ENCODE measurements at places on chromosomes 5 and 9. TPM values are rescaled to one million over a fixed set of nuclear protein-coding genes. Genes with fewer than 3 reads are reported as not detected.

The COL23A1 gene
- 10.1 TPM for polyA plus RNA-seq

The TRIM36 gene
- 2.5 TPM for polyA plus RNA-seq

The PCDHB16 gene
- polyA plus RNA-seq: 2.5 TPM

The SLC22A4 gene
- 4.0 TPM for polyA plus RNA-seq

GRCh38 chr9:71509054-71509453 lies 259.3 kb downstream of the CEMIP2 start:
- DNase-seq: no peak

GRCh38 chr5:6858419-6858818 lies 145.2 kb downstream of the TENT4A start:
- DNase-seq: no peak

DNA sequence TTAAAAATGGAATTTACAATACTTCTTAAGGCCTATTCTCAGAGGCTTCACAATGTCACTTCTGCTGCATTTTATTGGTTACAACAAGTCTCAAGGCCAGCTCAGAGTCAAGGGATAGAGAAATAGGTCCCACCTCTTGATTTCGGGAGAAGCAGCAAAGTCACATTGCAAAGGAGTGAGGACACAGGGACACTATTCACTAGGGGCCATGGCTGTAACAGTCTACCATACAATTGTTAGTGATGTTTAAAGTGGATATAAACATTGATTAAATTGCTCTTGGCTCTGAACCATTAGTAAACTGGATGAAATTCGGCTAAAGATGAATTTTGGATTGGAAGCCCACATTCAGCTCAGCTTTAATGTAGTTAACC lies 21.7 kb upstream of the CMBL start:
- DNase-seq: no peak

GRCh38 chr5:135206862-135207261 lies 172.8 kb upstream of the PITX1 start:
- no peak for DNase-seq

GRCh38 chr5:169652057-169652456 lies 15.0 kb downstream of the DOCK2 start:
- DNase-seq: no peak

DNA sequence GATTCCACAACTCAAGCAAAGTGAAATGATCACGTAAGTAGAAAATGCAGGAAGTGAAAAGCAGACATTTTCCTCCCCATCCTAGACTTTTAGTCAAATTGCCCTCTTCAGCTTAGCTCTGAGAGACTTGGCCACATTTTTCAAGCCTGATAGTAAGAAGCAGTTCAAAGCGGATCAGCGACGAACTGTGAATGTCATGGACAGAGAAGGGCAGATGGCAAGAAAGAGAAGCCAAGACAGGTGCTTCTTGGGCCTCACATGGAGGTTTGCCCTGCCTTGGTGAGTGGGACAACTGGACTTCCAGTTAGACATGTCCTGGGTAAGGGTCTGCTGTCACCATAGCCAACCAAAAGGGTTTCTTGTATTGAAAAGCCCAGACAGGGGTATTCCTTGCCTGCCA lies 291.5 kb downstream of the MED10 start:
- no peak for DNase-seq

DNA sequence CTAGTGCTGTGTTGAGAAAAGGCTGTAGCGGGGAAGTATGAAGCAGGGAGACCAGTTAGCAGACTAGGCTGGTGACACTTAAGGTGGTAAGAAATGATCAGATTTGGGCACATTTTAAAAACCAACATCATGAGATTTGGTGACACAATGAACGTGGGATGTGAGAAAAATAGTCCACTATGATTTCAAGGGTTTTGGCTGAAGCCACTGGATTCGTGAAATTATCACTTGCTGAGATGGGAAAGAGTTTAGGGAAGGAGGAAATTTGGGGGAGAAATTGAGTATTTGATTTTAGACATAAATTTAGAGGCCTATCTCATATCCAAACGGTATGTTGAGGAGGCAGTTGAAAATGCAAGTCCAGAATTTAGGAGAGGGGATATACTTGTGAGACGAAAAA lies 23.1 kb downstream of the SKP2 start:
- no peak for DNase-seq

GRCh38 chr5:15393146-15393545 lies 106.8 kb upstream of the FBXL7 start:
- DNase-seq: no peak

- no peak for DNase-seq
Measured at GRCh38 chr9:2726650-2727340, 9.5 kb downstream of the KCNV2 start.

DNA sequence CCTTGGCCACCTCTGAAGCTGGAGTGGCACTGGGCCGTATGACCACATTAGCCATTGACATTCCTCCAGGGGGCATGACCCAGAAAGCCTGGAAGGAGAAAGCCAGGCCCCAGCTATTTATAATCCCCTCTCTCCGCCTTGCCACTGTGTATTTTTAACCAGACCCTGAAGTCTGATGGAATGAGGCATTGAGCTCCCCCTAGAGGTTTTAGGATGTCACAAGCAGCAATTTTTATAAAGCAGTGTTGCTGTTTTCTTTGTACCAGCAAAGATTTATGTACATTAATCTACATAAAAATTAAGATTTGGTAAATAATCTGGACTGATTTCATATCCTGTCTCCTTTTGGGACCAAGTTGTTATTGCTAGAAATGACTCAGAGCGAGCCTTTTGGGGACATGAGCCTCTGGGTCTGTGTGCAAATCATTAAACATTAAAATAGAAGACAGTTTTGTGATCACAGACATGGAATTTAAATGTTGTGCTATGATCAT lies 127.1 kb downstream of the TRIO start:
- peak; percentile 43 for DNase-seq

GRCh38 chr5:150082889-150083288 lies 3.5 kb downstream of the CSF1R start:
- no peak for DNase-seq

- DNase-seq: no peak
Measured at GRCh38 chr5:10030219-10030831, 219.4 kb downstream of the ATPSCKMT start.

GRCh38 chr5:8843771-8844170 lies 702.1 kb downstream of the SEMA5A start:
- peak; percentile 53 for DNase-seq

DNA sequence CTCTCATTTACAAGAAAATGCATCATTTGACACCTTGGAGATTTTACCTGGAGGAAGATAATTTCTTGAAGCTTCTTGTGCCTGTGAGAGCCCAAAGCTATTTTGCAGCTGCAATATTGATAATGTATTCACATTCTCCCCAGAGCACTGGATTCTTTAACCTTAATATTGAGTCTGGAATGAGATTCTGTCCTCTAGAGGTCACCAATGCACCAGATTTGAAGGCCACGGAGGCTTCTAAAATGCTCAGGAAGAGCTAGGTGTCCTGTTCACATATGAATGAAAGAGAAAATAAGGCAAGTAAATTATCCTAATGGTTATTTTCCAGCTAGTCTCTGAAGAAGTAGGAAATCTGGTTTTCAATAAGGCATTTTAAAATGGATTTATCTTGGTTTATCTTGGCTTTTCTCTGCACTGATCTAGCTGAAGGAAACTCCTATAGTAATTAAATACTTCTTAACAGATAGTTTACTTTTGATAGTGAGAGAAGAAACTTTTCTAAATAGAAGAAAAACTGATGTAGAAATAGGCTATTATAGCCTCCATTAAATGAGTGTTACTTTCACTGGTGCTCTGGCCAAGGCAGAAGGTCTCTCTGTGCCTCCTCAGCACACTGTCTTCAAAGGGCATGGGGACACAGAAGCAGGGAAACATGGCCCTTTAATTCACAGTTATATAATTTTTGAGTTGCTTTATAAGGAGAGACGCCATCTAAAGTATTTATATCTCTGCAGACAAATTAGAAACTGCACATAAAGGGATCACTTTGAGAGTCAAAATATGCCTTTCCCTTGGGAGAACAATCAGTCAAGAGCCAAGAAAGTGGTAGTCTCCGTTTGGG lies 297.0 kb upstream of the ACTBL2 start:
- DNase-seq: no peak

- DNase-seq: no peak
Measured at GRCh38 chr9:3251309-3251708, 274.5 kb downstream of the RFX3 start.

DNA sequence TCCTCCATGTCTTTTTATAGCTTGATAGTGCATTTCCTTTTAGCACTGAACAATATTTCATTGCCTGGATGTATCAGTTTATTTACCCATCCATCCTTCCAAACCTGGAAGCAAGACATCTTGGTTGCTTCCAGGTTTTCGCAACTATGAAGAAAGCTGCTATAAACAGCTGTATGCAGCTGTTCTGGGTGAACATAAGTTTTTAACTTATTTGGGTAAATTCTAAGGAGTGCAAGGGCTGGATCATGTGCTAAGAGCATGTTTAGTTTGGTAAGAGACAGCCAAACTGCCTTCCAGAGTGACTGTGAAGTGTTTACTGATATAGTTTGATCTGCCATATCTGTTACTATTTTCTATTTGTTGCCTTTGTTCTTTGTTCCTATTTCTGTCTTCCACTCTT lies 58.5 kb downstream of the CSF2 start:
- no peak for DNase-seq

Measured in forelimb muscle (tissue), 1 donor.